Stimulated activated CD4-positive, alpha-beta T cell treated with anti-CD3 and anti-CD28 coated beads, TNF-alpha, amount 100 ng/mL, for 48 hours (primary cell): ENCODE measurements at places on chromosomes 16 and 17.

DNA sequence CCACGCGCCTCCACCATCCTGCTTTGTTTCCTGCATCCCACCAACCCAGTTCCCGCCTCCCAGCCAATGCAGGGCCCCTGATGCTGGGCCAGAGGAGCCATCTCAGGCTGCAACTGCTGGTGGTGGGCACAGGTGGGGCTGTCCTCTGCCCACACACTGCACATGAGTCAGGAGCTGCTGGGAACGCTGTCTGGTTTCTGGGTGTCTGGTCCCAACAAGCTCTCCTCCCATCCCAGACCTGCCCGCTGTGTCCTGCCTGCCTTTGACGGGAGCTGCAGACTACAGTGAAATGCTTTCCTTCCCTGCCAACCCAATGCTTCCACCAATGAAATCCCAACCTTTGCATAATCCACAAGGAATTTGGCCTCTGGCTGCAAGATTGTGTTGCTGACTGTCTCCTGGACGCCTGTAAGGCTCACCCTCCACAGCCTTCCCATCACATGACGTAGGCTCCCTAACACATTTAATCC, 98.9 kb downstream of the N4BP1 start:
- no peak for DNase-seq

DNA sequence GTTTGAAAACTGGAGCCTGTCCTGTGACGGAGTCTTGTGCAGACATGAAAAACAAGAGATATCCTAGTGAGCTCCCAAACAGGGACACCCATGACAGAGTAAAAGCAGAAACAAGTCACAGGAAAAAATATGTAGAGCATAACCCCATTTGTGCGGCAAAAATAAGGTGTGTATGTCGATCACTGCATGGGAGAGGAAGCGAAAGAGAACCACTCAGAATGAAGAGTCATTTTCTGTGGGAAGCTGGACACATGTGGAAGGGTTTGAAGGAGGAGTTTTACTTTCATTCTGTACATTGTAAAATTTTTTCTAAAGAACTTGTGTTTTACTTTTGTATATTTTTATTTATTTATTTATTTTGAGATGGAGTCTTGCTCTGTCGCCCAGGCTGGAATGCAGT, 72.1 kb downstream of the JPH3 start:
- no peak for DNase-seq

GRCh38 chr16:71425746-71426068, 16.1 kb downstream of the TLE7 start:
- DNase-seq: no peak

GRCh38 chr17:2580151-2580550, 13.3 kb upstream of the PAFAH1B1 start:
- DNase-seq: no peak

DNA sequence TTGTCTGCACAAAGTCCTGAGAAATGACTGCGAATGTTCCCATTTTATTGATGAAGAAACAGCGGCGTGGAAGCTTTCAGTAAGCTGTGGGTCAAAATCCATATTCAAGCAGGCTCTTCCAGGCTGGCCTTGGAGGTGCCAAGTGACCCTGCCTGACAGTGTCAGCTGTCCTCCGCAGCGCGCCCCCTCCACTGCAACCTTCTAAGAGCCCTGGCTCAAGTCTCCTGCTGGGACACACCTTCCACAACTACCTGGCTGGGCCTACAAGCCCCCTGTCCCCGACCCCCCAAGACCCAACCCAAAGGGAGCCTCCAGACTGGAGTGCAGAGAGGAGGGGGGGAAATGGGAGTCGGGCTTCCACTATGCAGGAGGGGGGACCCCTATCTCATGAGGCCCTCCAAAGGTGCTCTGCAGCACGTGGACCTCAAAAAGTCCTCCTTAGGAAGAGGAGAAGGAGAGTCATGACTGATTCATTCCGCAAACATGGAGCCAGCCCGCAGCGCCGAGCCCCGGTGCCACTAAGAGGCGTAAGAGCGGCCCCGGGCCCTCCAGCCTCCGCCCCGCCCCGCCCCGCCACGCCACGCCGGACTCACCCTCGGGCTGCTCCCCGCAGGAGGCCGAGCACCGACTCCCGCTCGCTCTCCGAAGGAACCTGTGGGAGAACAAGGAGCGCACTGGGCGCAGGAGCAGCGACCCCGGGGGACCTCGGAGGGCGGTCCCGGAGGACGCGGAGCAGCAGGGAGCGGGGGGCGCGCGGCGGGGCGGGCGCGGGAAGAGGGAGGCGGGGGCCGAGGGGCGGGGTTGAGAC, 574 bp downstream of the MPP3 start:
- DNase-seq: no peak

GRCh38 chr17:67421869-67422273, 44.8 kb downstream of the PITPNC1 start:
- peak; percentile 49 for DNase-seq

DNA sequence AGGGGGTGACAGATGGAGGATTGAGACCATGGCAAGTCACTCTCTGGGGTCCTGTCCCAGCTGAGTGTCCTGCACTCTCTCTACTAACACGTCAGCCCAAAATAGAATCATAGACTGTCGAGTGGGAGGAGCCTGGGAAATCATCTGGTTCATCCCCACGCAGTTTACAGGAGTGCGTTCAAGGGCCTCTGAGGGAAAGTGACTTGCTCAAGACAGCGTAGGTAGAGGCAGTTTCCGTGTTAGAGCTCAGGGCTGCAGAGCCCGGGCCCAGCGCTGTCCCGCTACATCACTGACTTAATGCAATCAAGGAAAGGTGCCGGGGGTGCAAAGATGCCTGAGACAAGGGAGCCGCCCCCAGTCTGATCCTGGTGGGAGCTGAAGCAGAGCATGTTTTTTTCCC, 10.3 kb downstream of the GSG1L2 start:
- no peak for DNase-seq

DNA sequence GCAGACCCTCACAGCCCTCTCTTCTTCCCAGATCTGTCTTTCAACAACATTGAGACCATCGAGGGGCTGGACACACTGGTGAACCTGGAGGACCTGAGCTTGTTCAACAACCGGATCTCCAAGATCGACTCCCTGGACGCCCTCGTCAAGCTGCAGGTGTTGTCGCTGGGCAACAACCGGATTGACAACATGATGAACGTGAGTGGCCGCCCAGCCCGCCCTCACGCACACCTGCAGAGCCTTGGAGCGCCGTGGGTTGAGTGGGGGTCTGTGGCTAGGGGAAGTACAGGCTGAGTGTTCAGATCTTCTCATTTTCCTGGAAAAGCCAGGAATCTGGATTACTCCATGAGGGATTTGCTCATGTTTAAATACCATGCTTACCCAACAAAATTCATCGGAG, 15.2 kb downstream of the DRC3 start:
- no peak for DNase-seq

GRCh38 chr17:50149417-50150353, 792 bp downstream of the PPP1R9B start:
- no peak for DNase-seq

DNA sequence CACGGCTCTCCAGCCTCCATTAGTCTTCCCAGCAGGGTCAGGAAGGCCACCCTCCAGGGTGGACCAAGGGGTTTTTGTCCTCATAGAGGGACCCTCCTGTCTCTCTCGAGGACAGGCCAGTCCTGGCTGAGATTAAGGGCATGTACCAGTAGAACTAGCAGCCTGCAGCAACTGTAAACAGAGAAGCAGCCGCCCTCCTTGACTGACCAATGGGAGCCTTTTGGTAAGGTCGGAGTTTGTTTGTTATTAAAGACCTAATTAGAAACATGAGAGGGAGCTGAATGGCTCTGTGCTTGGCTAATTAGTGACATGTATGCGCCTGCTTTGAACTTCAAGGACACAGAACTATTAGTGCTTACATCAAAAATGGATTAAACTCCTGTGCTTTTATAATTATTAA, 80.0 kb downstream of the CCDC182 start:
- DNase-seq: no peak

DNA sequence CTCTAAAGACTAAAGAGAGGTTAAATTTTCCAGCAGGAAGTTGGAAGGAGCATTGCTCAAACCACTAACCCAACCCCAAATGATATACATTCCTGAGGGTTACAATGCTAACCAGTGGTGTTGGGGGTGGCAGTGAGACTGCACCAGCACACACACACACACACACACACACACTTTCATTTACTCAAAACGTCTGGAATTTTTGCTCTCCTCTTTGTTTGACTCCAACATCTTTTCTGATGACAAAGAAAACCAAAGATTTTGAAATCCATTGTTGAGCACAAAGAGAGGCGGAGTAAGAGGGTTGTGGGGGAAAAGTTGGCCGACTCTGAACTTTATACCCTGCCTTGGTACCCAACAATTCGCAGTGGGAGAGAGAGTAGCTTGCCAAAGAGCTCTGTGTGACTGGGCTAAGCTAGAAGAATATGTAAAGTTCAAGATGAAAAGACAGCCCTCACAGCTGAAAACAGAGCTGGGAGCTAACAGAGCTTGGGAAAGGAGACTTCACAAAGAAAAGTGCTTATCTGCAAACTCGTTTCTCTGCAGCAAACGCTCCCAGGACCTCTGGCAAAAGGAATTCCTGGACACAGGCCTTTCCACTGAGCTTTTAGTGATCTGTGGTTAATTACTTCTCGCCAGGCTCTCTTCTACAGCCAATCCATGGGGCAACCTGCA, 426.0 kb upstream of the CDH11 start:
- no peak for DNase-seq

- DNase-seq: no peak
Measured at GRCh38 chr17:609232-609810, 105.3 kb downstream of the VPS53 start.

- DNase-seq: no peak
Measured at GRCh38 chr16:47467501-47467900, 6.4 kb downstream of the PHKB start.

DNA sequence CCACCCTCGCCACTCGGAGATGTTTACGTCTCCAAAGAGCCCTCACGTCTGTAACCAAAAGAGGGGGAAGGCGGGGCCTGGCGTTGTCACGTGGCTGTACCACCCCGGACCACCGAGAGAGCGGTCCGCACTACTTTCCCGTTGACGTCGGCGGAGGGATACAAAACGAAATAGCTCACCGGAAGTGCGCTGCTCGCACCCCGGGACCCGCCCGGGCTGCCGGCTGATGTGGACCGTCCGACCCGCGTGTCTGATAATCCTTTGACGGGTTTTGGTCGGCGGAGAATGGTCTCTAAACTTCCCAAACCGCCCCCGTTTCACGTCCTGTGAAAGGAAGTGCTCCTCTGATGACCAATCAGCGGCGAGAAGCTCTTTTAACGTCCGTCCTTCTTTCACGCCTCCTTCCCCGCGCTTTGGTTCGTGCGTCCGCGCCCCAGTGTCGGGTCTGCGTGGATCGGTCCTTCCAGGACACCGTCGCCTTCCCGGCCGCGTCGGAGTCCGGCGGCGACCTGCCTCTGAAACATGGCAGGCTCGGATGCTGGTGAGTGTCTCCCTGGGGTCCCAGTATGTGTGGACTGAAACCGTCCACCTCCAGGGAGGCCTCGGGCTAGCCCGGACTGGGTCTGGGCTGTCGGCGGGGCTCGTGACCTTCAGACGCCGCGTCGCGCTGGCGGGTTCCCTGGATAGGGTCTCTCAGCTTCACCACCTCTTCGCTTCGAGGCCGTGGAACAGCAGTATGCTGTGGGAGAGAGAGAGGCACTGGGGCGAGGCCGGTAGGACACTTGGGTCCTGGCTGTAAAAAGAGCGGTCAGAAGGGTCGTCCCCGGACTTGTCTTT, at the start of gene CEP95:
Gene CEP95, plus strand, starts transcription at position 402 of the 837 bp plus-strand sequence. Its CDS starts 121 bp downstream, at position 523.
- DNase-seq: peak; percentile 94

- DNase-seq: no peak
Measured at GRCh38 chr17:49469831-49470810, 25.0 kb upstream of the NGFR start.

- DNase-seq: no peak
Measured at GRCh38 chr17:65918916-65919315, 273.0 kb downstream of the CEP112 start.

DNA sequence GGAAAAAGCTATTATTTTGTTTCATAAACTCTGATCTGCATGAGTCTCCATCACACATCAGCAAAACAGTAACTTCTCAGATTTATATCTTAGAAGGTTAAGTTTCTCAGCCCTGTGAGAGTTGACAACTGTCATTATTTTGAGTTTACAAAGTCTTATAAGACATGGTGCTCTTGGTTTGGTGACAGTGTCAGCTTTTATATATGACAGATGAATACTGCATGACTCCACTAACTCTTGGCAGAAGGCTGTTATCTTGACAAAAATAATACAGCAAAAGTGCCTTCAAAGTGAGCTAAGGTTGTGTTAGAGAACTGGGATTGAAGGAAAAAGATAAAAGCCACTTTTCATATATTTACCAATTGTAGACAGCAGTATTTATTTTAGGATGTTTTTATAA, 528.4 kb upstream of the SOX9 start:
- DNase-seq: no peak

DNA sequence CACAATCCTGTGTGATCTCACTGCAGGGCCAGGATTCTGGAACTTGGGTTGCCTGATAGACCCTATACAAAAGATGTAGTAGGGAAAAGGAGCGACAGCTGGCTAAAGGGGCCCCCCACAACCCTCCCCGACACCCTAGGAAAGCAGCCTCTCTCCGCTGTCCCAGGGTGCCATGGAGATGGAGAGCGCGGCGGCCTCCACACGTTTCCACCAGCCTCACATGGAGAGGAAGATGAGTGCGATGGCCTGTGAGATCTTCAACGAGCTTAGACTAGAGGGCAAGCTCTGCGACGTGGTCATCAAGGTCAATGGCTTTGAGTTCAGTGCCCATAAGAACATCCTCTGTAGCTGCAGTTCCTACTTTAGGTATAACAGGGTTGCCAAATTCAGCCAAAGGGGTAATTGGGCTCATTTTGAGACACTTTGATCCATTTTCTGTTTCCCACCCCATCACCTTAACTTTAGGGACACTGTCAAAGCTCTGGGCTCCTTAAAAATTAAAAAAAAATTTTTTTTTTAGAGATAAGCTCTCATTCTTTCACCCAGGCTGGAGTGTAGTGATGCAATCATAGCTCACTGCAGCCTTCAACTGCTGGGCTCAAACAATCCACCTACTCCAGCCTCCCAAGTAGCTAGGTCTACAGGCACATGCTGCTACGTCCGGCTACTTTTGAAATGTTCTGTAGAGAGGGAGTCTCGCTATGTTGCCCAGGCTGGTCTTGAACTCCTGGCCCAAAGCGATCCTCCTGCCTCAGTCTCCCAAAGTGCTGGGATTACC, at the start of gene KLHL10:
Gene KLHL10, plus strand, starts transcription at position 65 of the 778 bp plus-strand sequence. Its CDS starts 108 bp downstream, at position 173.
- DNase-seq: no peak

DNA sequence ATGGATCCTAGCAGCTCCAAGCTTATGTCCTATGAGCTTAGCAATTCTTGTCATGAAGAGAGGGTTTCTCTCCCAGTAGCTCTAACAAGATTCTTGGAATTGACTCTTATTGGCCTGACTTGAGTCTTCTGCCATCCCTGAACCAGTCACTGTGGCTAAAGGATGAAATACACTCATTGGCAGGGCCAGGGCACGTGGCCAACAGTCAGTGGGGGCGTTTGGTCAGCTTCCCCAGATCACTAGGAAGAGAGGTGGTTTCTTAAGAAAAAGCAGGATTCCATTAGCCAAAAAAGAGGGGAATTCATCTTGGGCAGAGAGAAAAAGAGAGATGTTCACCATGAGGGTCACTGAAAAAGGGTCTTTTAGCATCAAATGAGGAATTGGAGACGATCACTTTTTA, 363.2 kb downstream of the SNX29 start:
- no peak for DNase-seq
